ENCODE measurements at places on chromosomes 7 and 10.

DNA sequence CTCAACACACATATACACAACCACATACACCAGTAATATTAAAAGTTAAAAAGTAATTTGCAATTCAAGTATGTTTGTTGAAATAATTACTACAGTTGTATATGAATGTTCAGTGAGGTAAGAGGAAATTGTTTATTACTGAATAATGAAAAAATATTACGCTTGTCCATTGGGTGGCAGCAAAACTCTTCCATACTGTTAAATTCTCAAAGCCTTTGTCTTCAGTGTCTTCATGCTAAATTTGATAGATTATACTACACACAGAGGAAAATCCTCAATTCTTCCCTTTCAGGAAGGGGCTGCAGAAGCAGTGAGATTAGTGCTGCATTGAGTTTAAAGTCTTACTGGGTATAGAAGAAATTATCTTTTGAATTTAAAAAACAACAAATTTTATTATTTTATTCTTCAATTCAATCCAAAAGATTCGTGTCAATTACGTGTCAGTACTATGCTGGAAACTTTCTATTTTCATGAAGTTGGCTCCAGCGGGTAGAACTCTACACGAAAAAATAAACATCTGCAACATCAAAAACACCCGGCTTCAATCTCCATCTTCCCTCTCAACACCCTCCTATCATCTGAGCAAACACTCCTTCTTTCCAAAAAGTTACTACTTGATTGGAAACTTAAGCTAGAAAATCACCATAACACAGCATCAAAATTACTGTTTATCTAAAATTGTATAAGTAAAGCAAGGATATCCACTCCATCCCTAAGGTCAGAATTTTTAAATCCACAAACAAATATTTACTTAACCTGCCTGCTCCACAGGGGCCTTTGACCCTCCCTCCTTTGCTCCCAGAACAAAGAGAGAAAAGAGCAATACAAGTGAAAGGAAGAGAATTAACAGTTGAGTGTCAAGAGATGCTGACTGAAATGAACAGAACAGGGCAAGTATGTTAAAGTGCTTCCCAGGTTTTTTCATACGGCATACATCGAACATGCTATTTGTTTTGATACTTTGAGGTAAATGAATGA is 37.0 kb upstream of the TES start:
- no peak for DNase-seq

DNA sequence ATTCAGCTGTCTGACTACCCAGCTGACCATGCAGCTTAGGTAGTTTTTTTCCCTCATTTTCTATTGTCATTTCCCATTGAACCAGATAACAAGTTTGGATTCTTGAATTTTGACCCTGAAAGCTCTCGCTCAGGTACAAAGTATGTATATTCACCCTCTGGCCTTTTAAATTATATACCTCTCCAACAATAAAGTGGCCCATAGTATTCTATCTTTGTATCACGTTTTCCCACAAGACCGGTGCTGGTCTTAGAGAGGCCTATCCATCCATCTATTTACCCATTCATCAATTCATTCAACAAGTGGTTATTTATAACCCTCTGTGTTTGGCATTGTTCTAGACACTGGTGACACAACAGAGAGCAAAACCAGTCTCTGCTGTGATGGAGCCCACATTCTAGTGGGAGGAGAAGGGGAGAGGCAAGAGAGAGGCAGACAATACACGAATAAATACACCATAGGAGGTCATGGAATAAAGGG is 35.2 kb upstream of the NPSR1 start:
- no peak for DNase-seq

DNA sequence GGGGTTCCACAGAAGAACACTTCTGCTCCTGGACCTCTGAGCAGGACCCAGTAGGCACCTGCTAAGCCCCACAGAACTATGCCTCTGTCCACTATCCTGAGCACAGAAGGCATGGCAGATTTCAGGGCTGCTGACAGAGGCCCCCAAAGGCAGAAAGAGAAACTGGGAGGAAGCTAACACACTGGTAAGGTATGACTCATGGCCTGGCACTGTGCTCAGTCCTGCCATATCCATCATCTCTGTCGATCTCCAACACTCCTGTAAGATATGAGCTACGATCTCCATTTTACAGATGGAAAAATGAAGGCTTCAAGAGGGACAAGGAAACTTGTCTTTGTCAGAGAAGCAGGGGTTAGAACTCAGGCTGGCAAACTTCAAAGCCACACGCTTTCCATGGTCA is 62.2 kb downstream of the GRID1 start:
- DNase-seq, result no peak

DNA sequence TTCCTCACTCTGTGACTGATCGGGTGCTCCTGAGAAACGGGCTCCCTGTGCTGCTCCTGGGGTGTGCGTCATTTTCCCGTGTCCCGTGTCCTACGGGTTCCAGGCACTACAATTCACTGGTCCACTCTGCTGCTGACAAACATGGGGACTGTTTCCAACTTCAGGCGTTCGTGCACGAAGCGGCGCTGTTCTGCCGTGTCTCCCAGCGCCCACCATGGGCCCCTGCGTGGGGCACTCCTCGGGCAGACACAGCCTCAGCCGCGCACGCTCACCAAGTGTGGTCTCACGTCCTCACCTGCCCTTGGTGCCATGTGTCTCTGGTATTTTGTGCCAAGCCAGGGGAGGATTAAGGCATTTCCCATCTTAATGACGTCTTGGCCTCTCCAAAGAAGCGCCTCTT is 19.0 kb downstream of the GPR146 start:
- DNase-seq, result no peak

DNA sequence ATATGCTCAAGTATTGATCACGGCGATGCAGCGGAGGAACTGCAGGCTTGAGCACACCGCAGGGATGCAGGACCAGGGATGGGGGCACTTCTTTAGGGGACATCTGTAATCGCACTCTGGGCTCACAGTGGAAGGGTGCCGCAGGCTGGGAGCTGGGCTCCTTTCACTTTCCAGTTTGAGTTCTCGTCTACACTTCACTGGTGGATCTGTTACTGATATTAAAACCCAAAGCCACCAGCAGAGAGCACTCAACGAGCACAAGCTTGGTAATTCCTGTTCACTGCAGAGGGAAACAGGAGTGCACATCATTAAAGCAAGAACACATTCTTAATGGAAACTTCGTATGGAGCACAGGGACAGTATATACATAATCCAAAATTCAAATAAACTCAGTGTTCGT is 91.3 kb downstream of the PARD3 start:
- no peak for DNase-seq

DNA sequence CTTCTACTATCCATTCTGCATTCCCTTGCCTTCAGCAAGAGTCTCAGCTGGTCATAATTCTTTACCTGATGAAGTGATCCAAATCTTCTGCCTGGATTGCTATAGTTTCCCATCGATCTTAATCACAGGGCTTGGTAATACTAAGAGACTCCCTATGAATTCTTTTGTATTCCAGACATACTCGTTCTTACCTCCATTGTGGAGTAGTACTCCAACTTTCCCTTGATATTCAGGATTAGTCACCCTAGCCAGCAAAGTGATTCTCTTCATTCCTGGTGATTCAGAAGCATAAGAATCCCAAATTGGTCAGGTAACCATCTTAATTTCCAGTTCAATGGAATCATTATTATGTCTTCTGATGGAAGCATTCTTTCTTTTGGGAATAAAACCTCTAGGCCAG is 96.7 kb downstream of the TWIST1 start:
- DNase-seq, result no peak

GRCh38 chr7:15094989-15095388 is 192.4 kb upstream of the DGKB start:
- DNase-seq, result no peak

DNA sequence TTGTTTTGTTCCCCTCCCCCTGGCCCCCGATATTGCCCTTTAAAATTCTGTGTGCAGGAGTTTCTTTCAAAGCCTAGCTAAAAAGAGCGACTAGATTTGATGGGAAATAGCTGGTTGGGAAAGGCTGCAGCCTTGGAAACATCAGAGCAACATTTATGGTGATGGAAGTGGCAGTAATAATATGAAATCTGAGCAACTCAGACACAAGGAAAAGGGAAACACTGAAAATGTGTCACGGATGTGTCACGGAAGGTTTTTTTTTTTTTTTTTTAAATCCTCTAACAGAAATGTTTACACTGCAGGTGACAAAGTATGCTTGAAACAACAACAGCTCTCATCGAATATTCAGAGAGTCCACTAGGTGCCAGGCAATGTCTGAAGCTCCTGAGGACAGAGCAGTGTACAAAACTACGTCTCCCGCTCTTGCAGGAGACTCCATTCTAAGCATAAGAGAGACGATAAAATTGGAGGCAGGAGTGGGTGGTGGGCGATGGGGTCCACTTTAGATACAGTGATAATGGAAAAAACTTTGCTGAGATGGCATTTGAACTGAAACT is 143.0 kb downstream of the RSU1 start:
- no peak for DNase-seq

GRCh38 chr10:101217450-101218281 is 11.6 kb downstream of the LBX1 start:
- DNase-seq, result no peak

- DNase-seq, result no peak
Observed at GRCh38 chr10:110571093-110571743, 3.7 kb downstream of the SMC3 start.

DNA sequence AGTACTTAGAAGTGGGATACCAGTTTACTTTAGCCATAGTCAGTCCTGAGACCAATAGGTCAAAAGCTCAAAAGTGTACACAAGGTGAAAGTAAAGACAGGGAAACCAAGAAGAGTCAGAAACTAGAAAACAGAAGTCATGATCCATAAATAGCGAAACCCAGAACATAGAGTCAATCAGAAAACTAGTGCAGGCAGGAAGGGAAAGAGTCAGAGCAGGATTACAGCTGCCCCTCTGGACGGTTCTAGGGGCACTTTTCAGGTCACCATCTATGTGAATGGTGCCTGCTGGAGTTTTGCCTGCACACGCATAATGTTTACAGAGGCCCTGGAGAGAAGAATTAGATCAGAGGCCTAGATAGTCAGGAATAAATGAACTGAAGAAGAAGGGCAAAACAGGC is 22.4 kb upstream of the DMTF1 start:
- DNase-seq, result no peak

- DNase-seq, result no peak
Observed at GRCh38 chr10:114681542-114681941, 23.5 kb upstream of the ABLIM1 start.

GRCh38 chr7:17029150-17029549 is 147.4 kb upstream of the AGR3 start:
- no peak for DNase-seq

DNA sequence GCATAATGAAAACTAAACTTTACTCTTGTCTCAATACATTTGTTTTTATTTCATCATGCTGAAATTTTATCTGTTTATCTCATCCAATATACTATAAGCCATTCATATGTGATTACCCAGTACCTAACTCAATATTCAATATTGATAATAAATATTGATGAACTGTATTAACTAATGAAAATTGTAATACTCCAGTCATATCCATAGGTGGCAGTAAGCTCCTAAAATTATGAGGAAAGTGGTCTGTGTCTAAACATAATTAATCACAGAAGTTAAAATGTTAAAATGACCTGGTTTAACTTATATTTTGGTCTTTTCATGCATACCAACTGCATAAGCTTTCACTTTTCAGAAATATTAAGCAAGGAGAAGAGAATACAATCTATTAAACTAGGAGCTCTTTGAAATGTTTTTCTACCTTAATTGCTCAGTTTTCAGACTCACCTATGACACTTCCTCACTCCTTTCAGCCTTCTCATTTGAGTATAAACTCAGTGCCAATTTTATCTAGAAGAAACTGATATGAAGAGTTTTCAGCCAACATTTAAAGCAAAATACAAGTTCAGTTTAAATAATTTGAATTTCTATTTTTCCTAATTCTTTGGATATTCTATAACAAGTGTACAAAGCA is 30.5 kb upstream of the VWDE start:
- DNase-seq, result no peak

DNA sequence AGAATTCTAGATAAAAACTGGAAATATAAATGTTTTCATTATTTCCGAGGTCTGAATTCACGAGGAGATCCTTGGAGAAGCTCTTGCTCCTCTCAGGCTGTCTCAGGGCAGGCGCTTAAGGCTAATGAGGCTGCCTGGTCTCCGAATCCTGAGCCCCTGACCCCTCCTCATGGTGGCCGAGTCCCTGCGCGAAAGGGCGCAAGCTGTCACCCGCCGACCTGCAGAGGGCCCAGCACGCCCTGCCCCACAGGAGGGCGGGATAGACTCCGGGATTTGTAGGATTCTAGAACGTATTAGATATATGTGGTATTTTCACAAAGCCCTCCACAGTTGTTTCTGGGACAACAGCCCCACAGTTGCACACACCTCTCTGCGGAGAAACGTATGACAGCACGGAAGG is 284.1 kb downstream of the ABCA13 start:
- DNase-seq, result no peak

DNA sequence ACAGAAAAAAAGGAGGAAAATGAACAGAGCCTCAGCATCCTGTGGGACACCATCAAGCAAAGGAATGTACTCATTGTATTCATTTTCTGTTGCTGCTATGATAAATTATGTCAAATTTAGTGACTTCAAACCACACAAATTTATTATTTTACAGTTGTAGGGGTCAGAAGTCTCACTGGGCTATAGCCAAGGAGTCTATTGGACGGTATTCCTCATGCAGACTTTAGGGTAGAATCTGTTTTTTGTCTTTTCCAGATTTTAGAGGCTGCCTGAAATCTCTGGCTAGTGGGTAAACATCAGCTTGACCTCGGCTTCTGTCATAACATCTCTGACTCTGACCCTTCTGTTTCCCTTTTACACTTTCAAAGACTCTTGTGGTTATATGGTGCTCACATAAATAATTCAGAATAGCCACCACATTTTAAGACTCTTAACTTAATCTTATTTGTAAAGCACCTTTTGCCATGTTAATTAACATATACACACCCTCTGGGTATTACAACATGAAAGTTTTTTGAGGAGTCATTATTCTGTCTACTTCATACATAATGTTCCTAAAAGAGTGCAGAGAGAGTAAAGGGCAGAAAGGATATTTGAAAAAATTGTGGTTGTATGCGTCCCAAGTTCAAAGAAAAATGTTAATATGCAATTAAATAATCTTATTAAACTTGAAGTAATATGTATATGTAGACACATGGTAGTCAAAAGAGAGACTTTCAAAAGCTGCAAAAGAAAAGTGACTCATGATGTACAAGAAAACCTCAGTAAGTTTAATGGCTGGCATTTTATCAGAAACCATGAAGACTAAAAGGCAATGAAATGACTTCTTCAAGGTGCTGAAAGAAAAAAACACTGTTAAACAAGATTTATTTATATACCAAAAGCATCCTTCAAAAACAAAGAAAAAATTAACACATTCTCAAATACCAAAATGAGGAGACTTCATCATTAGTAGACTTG is 70.8 kb upstream of the MEOX2 start:
- DNase-seq, result no peak

Data from T follicular helper cell (primary cell).